ENCODE measurements at places on chromosomes 11 and 22.

DNA sequence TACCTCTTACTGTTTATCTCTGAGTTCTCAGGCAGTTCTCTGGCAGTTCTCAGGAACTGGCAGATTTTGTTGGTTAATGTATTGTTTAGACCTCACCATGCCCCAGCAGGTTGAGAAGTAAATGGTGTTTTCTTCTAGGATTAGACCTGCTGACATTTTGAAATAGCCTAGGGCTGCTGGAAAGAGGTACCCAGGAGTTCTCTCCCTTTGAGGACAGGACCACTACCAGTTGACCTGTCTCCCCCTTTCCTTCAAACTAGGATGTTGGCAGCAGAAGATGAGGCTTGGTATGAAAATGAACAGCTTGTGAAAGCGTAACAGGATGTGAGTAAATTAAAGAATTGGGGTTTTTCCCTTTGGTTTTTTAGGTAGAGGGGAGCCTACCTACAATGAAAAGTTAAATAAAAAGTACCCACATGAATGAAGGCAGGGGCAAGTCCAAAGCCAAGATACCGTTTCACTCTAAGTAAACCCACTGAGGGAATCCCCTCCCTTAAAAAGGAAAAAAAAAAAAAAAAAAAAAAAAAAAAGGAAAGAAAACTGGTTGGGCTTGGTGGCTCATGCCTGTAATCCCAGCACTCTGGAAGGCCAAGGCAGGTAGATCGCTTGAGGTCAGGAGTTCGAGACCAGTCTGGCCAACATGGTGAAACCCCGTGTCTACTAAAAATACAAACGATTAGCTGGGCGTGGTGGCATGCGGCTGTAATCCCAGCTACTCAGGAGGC, 96.2 kb downstream of the PDHX start:
- DNase-seq, result no peak

GRCh38 chr11:13834463-13834862, 128.1 kb upstream of the SPON1 start:
- peak; percentile 1 for DNase-seq

DNA sequence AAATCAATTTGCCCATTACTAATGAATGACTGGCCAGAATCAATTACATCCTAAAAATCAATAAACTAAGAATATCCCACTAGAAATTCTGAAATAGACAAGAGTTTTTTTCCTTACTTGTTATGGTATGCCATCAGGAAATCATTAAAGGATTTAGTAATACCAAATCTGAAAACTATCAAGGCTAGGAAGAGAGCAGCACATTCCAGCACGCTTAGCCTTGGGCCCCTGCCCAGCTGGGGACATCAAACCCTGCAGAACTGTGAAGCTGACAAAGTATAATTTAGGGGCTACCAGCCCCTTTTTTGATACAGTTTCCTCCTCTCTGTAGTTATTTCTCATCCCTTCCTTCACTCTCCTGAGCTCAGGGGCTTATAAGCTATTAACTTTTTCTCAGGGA, 247.8 kb upstream of the ZC3H12C start:
- no peak for DNase-seq

GRCh38 chr11:29679996-29680395, 336.8 kb downstream of the KCNA4 start:
- DNase-seq, result no peak

- no peak for DNase-seq
Observed at GRCh38 chr11:46118702-46119351, 2.4 kb downstream of the PHF21A start.

- DNase-seq, result no peak
Observed at GRCh38 chr22:28123989-28124766, 205.1 kb upstream of the PITPNB start.

DNA sequence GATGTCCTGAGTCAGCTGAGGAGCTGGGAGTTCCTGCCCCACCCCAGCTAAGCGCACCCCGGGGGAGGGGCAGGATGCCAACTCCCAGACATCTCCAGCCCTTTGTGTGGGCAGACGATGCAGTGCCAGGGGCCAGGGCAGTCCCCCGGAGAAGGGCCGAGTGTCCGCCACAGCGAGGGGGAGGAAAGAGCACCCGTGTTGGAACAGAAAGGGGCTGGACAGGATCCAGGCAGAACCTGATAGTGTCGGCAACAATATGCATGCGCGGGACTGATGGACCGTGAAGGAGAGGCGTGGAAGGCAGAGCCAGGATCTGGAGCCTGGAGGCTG, 1434.7 kb downstream of the BRD1 start:
- DNase-seq, result no peak

DNA sequence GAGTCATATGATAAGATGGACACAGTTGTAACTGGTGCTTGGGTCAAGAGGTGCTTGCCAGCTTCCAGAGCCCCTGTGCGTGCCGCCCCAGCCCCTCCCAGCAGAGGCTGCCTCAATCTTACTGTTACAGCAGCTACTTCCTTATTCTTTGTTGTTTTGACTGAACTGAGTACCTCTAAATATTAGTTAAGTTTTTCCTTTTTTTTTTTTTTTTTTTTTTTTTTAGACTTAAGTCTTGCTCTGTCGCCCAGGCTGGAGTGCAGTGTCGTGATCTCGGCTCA, 8.8 kb downstream of the ZBED4 start:
- DNase-seq, result no peak

GRCh38 chr11:67281552-67282150, 7.5 kb upstream of the ANKRD13D start:
- no peak for DNase-seq

GRCh38 chr11:97739932-97740800, 1280.6 kb upstream of the CNTN5 start:
- no peak for DNase-seq

- no peak for DNase-seq
Observed at GRCh38 chr11:120827820-120828219, 196.1 kb upstream of the TBCEL start.

- peak; percentile 16 for DNase-seq
Observed at GRCh38 chr22:24465566-24465965, 29.6 kb upstream of the UPB1 start.

- DNase-seq, result peak; percentile 85
Observed at GRCh38 chr11:3841426-3842350, 929 bp upstream of the RHOG start.

- no peak for DNase-seq
Observed at GRCh38 chr22:20618488-20618887, 111.1 kb downstream of the MED15 start.

- DNase-seq, result no peak
Observed at GRCh38 chr11:129951201-129951865, 51.3 kb downstream of the PRDM10 start.

GRCh38 chr11:8749202-8749601, 66.6 kb downstream of the RPL27A start:
- no peak for DNase-seq

GRCh38 chr11:47611348-47611794, 17.2 kb upstream of the C1QTNF4 start:
- no peak for DNase-seq

DNA sequence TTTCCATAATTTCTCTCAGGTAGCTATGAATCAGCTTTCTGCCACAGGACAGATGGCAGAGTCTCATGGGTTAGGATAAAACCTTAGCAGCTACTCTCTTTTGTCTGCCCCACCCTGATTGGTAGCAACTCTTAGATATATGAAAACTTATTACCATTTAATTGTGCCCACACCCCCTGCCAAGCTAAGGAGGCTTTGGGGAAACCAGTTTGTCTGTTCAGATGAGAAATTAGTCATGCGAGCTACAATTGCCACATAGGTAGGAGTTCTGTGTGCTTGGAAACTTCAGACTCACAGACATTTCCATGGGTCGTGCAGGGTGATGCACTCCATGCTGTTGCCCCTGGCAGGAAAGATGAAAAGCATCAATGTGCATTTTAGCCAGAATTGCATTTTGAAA, 39.9 kb downstream of the CD44 start:
- DNase-seq, result no peak

GRCh38 chr22:23574371-23574811, 5.7 kb downstream of the IGLL1 start:
- no peak for DNase-seq

- no peak for DNase-seq
Observed at GRCh38 chr22:42966497-42966896, 48.5 kb downstream of the PACSIN2 start.

DNA sequence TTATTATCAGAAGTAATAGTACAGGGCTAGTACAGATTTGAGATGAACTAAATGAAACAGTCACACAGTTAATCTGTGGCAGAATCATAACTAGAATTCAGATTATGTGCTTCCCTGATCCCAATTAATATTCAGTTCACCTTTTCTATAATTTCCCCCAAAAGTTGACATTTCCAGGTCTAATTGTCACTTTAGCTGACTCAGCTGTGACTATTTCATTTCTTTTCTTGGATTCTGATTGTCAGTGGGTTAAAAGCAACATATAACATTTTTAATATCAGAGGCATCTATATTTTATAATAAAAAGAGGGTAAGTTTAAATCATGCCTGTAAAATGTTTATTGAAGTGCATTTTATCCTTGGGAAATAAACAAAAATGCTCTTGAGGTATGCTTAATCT, 28.8 kb upstream of the SOX6 start:
- no peak for DNase-seq

- no peak for DNase-seq
Observed at GRCh38 chr11:75745807-75746206, 22.8 kb upstream of the DGAT2 start.

DNA sequence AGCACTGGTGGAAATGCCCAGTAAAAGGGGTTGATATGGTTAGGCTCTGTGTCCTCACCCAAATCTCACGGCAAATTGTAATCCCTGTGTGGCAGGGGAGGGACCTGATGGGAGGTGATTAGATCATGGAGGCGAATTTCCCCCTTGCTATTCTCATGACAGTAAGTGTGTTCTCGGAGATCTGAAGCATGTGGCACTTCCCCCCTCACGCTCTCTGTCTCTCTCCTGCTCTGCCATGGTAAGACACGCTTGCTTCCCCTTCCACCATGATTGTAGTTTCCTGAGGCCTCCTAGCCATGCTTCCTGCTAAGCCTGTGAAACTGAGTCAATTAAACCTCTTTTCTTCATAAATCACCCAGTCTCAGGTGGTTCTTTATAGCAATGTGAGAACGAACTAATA, 37.4 kb downstream of the PACSIN2 start:
- no peak for DNase-seq

GRCh38 chr11:19771463-19771862, 58.8 kb downstream of the NAV2 start:
- DNase-seq, result no peak

GRCh38 chr11:115504276-115505158, at the start of gene CADM1:
Gene CADM1 (minus strand): TSS chr11:115504415.
- DNase-seq, result peak; percentile 95

- DNase-seq, result no peak
Observed at GRCh38 chr11:110230377-110230776, 66.0 kb downstream of the RDX start.

DNA sequence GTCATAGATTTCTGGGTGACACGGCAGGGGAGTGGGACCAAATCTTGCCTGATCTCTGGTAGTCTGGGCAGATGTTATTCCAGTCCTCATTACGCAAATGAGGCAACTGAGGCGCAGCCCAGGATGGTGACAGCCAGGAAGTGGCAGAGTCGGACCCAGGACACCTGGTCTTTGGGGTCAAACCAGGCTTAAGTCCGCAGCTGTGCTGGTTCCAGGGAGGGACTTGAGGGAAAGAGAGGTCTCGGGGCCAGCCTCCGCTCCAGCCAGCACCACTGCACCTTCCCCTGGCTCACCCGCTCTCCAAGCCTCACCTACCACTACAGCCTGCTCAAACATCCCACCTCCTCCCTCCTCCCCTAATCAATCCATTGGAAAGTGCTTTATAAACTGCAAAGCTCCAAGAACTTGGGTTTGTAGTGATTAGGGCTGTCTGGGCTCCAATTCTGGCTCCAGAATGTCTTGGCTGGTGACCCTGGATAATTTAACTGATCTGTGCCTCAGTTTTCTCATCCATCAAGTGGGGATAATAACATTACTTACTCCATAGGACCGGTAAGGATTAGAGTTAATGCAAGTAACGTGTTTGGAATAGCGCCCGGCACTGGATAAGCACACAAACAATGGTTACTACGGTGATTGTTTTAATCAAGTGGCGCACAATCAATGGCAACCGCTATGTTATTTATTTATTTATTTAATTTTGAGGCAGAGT, 526 bp upstream of the PNPLA5 start:
- DNase-seq, result no peak

DNA sequence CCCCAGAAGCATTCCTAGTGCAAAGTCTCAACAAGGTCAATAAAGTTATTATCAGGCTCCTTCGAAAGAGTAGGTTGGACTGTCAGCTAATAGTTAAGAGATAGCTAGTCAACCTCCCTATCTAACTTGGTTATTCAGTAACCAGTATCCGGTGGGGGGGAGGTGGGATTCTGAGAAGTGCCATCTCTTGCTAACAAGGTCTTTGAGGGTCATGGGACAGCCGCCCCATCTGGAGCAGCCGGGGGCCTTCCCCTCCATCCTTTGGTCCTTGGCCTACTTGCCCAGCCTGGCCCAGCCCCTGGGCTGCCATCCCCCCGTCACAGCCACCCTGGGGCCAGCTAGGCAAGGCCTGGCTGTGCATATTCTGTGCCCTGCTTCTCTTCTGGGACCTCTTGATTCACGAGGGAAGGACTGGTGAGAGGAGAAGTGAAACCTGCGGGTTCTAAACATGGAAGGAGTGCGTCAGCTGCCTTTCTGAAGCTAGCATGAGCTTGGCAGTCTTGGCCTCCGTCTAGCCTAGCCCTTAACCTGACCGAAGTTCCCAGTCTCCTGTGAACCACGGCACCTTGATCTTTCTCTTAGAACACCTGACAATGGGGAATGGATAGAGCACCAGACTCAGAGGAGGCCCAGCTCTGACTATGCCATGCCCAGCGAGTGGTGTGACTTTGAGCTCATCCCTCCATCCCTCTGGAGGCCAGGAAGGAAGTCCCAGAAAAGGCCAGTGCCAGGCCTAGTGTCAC, 9.3 kb downstream of the SLC37A2 start:
- no peak for DNase-seq

DNA sequence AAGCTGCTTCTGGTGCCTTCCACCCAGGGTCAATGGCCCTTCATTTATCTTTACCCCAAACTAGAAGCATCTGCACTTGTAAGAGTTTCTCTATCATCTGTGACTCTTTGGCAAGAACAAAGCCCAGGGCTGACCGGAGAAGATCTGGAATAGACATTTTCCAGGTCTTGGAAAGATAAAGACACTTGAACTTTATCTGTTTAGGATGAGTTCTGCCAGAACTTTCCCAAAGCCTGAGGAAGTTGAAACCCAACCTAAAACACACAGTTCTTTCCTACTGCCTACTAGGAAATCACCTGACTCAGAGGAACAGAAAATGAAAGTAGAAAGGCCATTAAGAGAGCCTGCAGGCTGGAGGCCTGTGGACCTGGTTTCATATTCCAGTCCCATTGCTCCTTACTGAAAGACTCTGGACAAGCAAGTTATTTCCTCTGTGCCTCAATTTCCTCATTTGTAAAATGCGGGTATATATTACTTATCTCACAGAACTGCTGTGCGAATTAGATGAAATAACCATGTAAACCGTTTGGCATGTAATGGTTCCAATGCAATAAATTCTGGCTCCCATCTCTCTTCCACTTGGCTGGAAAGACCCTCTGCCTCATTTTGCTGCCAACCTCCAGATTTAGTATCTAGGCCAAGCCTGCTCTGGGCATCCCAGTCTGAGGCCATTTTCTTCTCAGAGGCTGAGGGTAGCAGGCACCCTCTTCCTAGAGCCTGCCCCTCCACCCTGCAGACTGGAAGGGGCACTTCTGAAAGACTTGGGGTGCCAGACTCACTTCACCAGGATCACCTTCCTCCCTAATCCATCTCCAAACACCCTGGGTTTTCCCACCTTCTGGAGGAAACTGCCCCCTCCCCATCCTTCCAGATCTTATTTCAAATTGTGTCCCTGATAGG, 1.2 kb downstream of the UBE2L6 start:
- DNase-seq, result peak; percentile 65

- DNase-seq, result no peak
Observed at GRCh38 chr11:104191124-104191523, 27.2 kb upstream of the PDGFD start.

GRCh38 chr11:100825626-100826025, 138.5 kb downstream of the ARHGAP42 start:
- no peak for DNase-seq

Data from ACHN (cell line).